ENCODE measurements at places on chromosomes 13 and 19.
A peak's percentile ranks its signal among the peaks of the same experiment; 100 is the strongest.

DNA sequence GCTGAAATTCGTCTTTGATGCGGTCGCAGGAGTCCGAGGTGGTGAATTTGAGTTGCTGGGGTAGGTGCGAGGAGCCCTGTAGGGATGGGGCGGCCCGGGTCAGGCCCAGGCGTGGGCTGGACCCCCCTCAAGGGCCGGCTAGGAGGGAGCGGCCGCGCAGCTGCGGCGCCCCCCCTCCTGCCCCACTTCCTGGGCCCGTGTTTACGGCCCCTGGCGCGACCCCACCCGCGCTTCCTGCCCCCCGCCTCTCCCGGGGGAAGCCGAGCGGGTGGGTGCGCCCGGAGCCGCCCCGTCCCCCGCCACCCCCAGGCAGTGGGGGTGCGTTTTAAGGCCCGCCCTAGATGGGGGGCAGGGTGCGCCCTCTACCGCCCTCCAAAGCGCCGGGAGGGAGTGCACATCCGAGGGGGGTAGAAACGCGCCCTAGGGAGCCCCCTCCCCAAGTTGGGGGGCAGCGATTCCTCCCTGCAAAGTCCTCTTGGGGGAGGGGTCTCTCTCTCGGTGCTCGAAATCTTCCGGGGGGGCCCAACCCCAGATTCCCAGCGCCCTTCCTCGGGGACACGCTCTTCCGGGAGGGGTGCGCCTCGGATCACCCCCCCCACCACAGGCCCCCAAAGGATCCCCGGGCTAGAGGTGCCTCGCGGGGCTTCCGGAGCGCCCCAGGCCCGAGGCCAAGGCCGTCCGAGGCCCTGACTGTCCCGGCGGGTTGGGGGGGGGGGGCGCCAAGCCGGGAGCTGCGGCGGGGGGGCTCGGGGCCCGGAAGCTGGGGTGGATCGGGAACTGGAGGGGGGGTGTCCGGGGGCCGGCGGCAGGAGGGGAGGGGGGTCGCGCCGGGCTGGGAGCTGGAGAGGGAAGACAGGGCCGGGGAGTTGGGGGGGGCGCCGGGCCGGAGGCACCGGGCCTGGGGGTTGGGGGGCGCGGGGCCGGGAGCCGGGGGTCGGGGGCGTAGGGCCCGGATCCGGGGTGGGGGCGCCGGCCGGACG, 823 bp downstream of the TLE5 start:
- peak; percentile 45 for DNase-seq

GRCh38 chr13:110893571-110893970, 21.3 kb downstream of the ANKRD10 start:
- DNase-seq: no peak

DNA sequence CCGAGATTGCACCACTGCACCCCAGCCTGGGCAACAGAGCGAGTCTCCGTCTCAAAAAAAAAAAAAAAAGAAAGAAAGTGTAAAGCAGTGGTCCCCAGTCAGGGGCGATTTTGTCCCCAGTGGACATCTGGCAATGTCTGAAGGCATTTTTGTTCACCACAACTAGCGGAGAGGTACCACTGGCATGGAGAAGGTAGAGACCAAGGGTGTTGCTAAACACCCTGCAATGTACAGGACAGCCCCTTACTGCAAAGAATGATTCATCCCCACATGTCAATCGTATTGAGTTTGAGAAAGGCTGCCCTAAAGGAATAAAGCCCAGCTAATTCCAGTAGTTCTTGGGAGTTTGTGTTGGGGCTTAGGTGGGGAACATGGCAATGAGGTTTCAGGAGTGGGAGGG, 38.7 kb downstream of the CYP4F2 start:
- DNase-seq: no peak

GRCh38 chr19:359653-359925, 15.0 kb upstream of the MIER2 start:
- DNase-seq: no peak

GRCh38 chr19:38669552-38669951, 22.1 kb downstream of the ACTN4 start:
- DNase-seq: no peak

- DNase-seq: peak; percentile 33
Observed at GRCh38 chr19:46840498-46840942, 10.1 kb downstream of the AP2S1 start.

DNA sequence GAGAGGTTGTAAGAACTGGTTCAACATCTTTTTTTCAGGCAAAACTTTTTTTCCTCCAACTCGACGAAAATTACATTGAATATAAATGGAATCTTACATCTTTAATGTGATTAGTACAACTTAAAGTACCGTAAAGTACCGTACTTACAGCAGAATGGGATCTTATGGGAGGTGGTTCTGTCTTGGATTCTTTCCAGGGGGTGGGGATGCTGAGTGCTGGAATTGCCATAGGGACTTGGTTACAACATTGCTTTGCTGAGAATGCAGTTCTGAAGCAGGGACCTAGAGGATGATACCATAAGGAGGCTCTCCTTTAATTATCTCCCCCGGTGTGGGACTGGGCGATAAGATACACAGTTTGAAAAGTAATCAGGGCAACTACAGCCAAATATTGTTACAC, 186.4 kb downstream of the KLF5 start:
- DNase-seq: no peak

- peak; percentile 61 for DNase-seq
Observed at GRCh38 chr13:41060724-41061074, 610 bp upstream of the WBP4 start.

DNA sequence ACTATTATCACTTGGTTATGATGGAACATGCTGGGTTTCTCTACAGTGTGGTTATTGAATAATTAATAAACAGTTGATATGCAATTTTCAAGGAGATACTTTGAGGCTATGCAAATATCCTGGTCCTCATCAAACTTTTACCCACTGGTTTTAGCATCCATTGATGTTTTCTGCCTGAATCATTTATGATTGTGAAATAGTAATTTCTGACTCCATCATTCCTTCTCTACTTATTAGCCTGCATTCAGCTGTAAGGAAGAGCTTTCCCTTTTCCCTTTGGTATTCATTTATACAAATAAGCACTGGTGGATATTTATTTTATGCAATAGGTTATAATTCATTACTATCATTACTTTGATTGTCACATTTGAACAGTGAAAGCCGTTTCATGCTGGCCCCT, 13.9 kb upstream of the DNAJC15 start:
- DNase-seq: no peak

DNA sequence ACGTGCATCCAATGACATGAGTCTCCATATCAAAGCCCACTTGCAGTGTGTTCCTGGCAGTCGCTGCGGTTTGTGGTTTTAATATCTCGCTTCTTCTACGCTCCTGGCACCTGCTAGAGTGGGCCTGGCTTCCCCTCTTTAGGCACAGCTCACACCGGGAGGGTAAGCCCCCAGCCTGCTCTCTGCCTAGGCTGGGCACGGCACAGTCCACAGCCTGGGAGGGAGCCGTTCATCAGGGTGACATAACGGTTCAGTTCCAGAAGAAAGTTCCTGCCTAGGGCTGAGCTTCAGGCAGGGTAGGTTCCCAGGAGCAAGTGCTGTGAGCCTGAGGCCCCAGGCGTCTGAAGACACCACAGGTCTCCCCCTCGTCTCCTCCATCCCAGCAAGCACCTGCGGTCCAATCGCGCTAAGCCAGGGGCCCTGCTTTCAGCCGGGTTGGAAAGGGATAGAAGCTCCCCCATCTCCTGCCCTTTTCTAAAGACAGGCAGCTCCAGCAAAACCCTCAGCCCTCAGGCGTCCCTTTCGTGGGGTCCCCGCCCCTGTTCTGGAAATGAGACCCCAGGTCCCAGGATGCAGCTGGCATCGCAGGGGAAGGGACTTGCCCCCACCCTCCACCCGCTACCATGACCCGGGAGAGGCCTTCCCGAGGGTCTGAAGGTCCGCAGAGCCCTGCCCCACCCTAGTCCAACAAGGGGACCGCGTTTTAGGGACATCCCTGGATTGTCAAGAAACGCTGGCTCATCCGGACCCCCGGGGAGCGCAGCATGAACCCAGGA, 121.6 kb upstream of the ZNF507 start:
- DNase-seq: peak; percentile 34

GRCh38 chr13:99178636-99179035, 22.0 kb upstream of the UBAC2 start:
- DNase-seq: no peak

DNA sequence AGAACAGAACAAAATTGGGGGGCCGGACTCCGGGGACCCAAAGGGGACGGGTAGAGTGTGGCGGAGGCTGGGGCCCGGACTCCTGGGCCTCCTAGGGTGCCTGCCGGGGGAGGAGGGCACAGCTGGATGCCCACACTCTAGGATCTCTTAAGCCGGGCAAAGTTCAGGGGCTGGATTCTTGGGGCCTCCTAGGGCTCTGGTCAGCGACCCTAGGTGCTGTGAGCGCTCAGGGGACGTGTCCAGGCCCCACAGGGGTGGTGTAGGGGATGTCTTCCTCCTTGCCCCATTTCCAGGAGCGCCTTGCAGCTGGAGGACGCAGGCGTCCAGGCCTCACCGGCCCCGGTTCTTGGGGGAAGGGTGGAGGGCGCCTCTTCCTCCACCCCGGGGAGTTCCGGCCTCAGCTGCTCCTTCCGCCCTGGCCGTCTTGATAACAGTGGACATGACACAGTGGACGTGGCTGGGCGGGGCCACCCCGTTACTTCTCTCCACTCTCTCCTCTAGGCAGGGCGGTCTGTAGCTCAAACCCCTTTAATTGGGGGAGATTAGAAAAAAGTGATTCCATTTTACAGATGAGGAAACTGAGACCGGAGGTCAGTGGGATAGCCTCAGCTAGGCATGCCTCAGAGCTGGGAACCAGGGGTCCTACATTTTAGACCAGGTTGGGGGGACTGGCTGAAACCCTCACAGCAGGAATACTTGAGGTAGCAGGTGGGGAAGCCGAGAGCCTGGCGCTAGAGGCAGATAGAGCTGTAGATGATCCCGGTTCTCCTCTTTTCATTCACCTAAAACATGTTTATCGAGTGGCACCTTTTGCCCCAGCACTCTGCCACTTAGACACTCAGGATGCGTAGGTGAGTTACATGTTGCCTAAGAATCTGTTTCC, 705 bp downstream of the STXBP2 start:
- DNase-seq: no peak

- no peak for DNase-seq
Observed at GRCh38 chr13:43140985-43141384, 117.6 kb downstream of the DNAJC15 start.

DNA sequence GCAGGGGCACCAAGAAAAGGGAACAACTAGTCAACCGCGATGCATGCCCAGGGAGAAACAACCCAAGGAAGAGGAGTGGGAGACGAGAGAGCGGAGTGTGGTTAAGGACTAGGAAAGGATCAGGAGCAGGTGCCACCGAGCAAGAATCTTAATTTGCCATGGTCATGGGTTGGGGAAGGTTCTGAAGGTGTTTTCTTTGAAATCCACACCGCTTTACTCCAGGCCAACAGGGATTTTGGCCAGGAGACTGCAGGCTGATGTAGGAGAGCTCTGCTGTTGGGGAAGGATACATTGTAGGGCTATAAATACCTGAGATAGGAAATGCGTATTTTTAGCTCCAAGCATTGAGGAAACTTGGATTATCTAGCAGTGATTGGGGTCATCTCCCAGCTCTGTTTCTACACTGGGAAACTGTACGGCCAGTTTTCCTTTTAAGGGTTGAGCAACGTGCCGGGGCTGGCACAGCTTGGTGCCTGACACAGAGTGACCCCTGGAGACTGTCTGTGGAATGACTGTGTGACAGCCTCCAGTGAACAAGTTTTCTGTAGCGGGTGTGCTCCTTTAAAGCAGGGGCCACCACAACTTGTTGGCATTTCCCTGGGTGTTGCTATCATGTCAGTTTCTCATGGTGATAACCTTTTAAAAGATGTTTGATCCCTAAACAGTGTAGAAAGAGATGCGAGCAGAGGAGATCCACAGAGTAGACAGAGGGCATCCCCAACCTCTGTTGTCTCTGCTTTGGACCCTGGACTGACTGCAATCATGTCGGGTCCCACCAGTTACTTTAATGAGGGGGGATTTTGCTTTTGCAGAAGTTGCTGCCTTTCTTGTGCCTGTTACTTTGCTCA, 34.3 kb downstream of the ZNF536 start:
- DNase-seq: no peak

- DNase-seq: no peak
Observed at GRCh38 chr19:38034492-38034860, 127.5 kb downstream of the SIPA1L3 start.

All from NCI-H1105 (cell line).